Hematopoietic multipotent progenitor cell treated with erythropoietin and hydrocortisone succinate and interleukin-3 and kit ligand, for 6 days (in vitro differentiated cells): ENCODE measurements at places on chromosomes 3 and 15.

- peak; percentile 82 for DNase-seq
Measured at GRCh38 chr3:88180398-88180999, 30.7 kb downstream of the C3orf38 start.

GRCh38 chr15:91946581-91947292 is 93.2 kb downstream of the SLCO3A1 start:
- peak; percentile 52 for DNase-seq

DNA sequence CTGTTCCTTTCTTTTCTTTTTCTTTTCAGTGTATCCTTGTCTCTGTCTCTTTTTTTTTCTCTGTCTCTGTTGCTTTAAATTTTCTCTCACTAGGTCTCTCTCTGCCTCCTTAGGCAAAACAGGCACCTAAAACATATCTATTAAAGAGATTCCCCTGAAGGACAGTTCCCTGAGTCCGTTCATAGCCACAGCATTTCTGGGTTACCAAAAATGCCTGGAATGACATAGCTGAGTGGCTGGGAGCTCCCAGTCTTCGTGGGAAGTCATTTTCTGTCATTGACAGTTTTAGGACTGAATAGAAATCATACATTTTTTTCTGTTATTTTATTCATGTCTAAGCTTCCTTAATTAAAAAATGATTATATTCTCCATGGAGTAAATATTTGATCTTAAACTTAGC is 323.8 kb upstream of the AZI2 start:
- no peak for DNase-seq

DNA sequence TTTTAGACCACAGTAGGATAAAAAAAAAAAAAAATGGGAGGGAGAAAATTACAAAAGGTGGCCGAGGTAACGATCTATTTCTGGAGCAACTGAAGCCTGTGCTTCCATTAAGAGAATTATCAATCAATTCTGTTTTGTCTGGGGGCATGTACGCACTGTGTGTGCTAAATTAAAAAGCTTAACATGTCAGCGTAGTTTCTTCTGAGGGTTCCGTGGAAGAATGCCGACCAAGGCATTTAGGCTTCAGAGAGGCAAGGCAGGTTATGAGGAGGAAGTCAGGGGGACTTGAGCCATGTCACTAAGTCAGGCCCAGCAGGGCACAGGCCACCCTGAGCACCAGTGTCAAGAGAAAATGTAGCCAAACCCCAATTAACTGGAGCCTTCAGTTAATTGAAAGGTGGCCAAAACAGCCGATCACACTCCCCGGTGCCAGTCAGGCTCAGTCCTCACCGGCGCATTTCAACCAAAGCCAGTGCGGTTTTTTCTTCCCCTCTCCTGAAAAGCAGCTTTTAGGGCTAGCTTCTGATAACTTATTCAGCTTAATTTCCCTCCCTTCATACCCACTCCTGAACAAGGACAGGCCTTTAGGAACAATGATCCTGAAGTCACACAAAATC is 113.9 kb downstream of the MEGF11 start:
- DNase-seq = no peak

DNA sequence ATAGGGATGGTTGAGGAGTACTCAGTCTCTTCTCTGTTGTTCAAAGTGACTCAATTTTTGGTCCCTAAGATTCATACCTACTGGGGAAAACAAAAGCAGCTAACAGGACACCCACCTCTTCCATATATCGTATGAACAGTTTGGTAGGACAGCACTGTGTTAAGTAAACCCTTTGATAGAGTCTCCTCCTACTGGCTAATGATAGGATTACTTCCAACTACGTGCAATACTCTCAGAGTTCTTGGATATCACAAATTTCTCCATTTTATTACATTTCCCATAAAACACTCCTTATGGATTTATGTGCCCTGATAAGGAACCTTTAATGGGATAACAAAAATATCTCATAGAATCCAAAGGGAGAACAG is 200.2 kb upstream of the GOLGA6L4 start:
- peak; percentile 45 for DNase-seq

- no peak for DNase-seq
Measured at GRCh38 chr3:38566215-38566528, 70.0 kb downstream of the EXOG start.

GRCh38 chr3:20846066-20846465 is 660.1 kb upstream of the SGO1 start:
- no peak for DNase-seq

DNA sequence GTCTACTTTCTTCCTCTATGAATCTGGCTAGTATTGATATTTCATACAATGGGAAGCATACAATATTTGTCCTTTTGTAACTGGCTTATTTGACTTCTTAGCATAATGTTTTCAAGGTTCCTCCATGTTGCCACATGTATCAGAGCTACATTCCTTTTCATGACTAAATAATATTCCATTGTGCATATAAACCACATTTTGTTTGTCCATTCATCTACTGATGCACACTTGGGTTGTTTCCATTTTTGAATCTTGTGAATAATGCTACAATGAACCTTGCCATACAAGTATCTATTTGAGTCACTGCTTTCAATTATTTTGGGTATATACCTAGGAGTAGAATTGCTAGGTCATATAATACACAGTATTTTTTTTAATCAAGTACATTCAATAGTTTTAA is 38.0 kb downstream of the OSBPL10 start:
- no peak for DNase-seq

DNA sequence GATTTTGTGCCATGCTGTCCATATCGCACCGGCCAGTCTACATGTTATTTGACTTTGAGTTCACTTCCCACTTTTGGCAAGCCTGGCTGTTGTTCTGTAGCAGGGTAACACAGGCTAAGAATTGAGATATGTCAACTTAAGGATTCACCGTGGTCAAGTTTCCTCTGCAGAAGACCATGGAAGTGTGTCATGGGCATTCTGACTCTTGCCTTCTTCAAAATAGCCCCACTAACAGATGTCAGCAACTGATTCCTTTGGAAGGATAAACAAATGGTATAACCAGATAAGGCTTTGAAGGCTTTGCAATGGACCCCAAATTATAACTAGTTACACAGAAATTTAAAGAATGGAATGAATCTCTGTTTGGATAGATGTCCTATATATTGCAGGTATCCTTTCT is 20.1 kb upstream of the CD47 start:
- DNase-seq = peak; percentile 52

DNA sequence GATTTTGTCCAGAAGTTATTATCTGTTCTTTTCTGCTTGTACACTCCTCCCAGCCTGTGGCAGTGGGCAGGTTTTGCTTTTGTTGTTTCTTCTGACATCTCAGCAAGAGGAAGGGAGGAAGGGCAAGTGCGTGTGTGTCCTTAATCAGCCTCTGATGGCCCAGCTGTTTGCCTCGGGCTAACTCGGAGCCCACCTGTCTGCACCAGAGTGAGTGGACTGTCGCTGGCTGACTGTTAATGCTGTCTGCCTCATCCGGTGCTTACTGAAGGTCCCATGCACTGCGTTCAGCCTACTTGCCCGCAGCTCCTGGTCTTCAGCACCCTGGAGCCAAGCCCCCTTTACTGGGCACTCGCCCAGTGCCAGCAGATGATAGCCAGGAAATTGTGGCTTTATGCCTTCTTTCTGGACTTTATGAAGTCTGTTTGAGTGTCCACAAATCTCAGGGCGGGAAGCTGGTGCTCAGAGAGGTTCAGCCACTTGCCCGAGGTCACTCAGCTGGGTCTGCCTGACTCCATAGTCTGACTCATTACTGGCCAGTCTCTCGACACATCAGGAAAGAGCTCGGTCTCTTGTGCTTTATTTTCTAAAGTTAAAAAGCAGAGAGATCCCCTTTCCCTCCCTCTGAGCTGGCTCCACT is 89.5 kb downstream of the CHRNA7 start:
- DNase-seq = no peak

DNA sequence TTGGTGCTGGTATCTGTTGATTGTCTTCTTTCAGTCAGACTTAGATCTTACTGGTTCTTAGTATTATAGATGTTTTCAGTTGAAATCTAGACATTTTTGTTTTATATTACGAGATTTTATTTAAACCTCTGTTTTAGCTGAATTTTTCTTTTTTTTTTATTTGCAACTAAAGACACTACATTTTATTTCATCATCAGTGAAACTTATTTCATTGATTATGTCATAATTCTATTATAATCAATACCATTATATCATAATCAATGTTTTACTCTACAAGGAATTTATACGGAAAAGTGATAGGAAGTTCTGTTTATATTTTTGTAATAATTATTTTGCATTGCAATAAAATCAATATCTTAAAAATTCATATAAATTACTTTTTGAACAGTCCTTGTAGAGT is 477.4 kb upstream of the MDFIC2 start:
- no peak for DNase-seq

GRCh38 chr3:2793987-2794386 is 316.2 kb downstream of the IL5RA start:
- DNase-seq = no peak

GRCh38 chr3:67635806-67636205 is 18.6 kb downstream of the SUCLG2 start:
- no peak for DNase-seq

- DNase-seq = no peak
Measured at GRCh38 chr3:53068176-53068575, 22.3 kb upstream of the SFMBT1 start.

GRCh38 chr3:52834871-52835501 is at the start of gene MUSTN1:
TSS of gene MUSTN1 (minus strand) at chr3:52835019. CDS start at chr3:52834948, 71 bp downstream.
- DNase-seq = no peak

DNA sequence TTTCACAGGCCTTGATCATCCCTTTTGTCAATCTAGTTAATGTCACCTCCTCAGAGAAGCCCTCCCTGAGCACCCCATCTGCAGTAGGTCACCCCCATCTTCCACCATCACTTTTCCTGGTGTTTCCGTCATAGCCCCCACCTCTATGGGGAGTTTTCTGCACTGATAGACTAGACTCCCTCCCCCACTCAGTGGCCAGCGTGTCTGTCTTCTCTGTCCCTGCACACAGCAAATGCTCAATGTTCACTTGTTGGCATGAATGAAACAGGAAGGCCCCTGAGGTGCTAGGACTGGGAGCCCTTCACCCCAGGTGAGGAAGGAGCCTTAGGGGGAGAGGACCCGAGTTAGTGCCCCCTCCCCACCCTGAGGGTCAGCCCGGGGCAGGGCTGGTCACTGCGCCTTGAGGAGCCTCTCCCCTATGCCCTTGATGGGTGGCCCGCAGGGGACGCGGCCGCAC is 15.8 kb upstream of the FANCD2 start:
- peak; percentile 20 for DNase-seq

DNA sequence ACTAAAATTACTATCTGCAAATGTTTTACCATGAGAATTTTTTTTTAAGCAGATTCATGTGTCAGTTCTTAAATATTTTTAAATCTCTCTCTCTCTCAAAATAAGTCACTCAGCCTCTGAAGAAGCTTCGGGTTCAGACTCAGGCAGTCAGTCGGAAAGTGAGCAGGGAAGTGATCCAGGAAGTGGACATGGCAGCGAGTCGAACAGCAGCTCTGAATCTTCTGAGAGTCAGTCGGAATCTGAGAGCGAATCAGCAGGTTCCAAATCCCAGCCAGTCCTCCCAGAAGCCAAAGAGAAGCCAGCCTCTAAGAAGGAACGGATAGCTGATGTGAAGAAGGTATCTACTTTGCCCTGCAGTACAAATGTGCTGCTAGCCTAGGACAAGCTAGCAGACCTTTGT is 24.1 kb downstream of the CHD2 start:
- DNase-seq = no peak

- peak; percentile 48 for DNase-seq
Measured at GRCh38 chr3:36843065-36844051, 79.0 kb upstream of the DCLK3 start.

- no peak for DNase-seq
Measured at GRCh38 chr3:182509844-182510460, 283.4 kb upstream of the ATP11B start.

GRCh38 chr15:68699881-68700454 is 120.7 kb downstream of the ANP32A start:
- no peak for DNase-seq

- DNase-seq = no peak
Measured at GRCh38 chr15:82936966-82937711, 15.4 kb downstream of the HOMER2 start.

GRCh38 chr3:56704706-56705105 is 21.6 kb upstream of the TASOR start:
- DNase-seq = no peak

DNA sequence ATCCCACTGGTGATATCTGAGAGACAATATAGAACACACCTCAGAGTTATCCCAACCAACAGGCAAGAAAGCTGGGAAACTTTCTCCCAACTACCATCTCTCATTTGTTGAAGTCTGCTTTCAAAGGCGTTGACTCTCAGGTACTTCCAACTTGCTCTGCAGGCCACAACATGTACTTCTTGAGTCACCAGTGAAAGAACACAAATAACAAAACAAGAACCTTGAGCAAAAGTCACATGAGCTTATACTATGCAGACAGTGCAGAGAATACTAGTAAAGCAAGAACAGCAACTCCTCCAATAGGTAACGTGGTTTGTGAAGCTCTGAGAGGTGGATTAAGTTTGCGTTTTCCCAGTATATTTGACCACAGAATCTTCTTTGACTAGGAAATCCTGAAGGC is 20.6 kb downstream of the SNTN start:
- no peak for DNase-seq

GRCh38 chr15:31302778-31303725 is 23.6 kb upstream of the KLF13 start:
- DNase-seq = peak; percentile 92

DNA sequence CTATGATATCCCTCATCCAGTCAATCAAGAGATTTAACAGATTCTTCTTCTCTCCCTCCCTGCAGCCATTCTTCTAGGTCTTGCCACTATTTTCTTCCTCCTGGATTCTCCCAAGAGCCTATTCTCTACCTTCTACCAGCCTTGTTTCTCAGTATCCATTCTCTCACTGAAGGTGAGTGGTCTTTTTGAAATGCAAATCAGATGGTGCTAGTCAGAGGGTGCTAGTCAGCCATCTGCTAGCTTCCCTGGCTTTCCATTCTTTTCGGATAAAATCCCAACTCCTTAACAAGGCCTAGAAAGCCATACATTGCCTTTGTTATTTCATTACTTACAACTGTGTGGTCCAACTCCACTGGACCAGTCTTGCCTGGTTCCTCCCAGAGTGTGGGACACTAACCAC is 734.3 kb upstream of the CFAP20DC start:
- no peak for DNase-seq

GRCh38 chr15:69593981-69594966 is 141.7 kb downstream of the RPLP1 start:
- peak; percentile 75 for DNase-seq

DNA sequence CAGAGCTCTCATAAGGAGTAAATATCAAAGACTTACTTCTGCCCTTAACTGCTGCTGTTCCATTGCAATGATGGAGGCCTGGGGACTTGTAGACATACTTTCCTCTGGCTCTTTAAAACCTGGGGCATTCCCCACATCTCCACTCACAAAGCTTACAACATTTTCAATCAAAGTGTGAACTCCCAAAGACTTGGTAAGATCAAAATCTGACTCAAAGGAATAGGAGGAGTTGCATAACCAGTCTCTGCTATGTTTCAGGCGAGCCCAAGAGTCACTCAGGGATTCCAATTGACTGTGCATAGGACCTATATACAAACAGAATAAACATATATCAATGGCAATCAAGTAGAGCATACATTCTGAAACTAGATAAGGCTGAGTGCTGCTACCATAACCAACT is 101.5 kb downstream of the FBXL22 start:
- DNase-seq = no peak

DNA sequence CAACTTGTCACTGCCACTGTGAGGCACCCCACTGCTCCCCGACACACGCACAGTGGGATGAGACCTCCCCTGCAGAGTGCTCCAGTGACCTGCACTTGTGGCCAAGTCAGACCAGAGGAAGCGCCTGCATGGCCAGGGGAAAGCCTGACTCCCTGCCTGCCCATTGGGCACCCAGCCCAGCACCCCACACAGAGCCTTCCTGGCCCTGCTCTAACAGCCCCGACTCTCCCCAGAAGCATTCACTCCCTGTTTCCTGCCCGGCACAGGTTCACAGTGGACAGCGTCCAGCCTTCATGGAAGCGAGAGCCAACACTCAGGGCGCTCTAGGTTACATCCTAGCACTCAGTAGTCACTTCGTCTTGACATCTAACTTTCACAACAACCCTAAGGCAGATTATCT is 27.8 kb downstream of the RBPMS2 start:
- no peak for DNase-seq
